Fibroblast of the aortic adventitia (primary cell): ENCODE measurements at places on chromosomes 4 and X. TPM values are rescaled to one million over a fixed set of nuclear protein-coding genes. Genes with fewer than 3 reads are reported as not detected.

Gene TKTL2
- not detected in 2 replicates for total RNA-seq

Gene GABRE
- total RNA-seq: 29.4 and 33.2 TPM in 2 replicates

Gene OR13H1
- total RNA-seq: not detected in 2 replicates

Gene CENPVL1
- 0.41 TPM in 1 of 2 replicates, not detected in the other for total RNA-seq

Gene CXorf65
- not detected in 2 replicates for total RNA-seq

Gene DCHS2
- total RNA-seq: under 0.01 TPM in 1 of 2 replicates, not detected in the other

Gene RAB28
- total RNA-seq: 3.7 and 16.7 TPM in 2 replicates

Gene NSUN7
- under 0.01 TPM in 1 of 2 replicates, not detected in the other for total RNA-seq

Gene PABPC1L2B
- total RNA-seq: not detected in 2 replicates

Gene KLKB1
- 0.18 TPM in 1 of 2 replicates, not detected in the other for total RNA-seq

Gene SAGE1
- not detected in 2 replicates for total RNA-seq

Gene SPANXD
- not detected in 2 replicates for total RNA-seq

Gene MAGED4B
- 10.8 and 23.8 TPM in 2 replicates for total RNA-seq

Gene NDNF
- total RNA-seq: 0.36 TPM in 1 of 2 replicates, not detected in the other

Gene MAGEA12
- total RNA-seq: not detected in 2 replicates

Gene VSIG4
- total RNA-seq: not detected in 2 replicates

Gene PSAPL1
- not detected in 2 replicates for total RNA-seq

Gene PDCL2
- not detected in 2 replicates for total RNA-seq

Gene MAGEC2
- 0.09 TPM in 1 of 2 replicates, not detected in the other for total RNA-seq

Gene USP51
- 2.2 and 3.8 TPM in 2 replicates for total RNA-seq

Gene ZDHHC15
- 0.18 and 1.1 TPM in 2 replicates for total RNA-seq

Gene GAGE1
- total RNA-seq: not detected in 2 replicates

Gene ADH1B
- total RNA-seq: 535 and 1,346 TPM in 2 replicates

Gene SPANXB1
- total RNA-seq: not detected in 2 replicates
